Left ventricle myocardium inferior (tissue), 1 donor: ENCODE measurements at places on chromosomes 11 and 22. TPM values are rescaled to one million over a fixed set of nuclear protein-coding genes. Genes with fewer than 3 reads are reported as not detected.

Gene GDPD4
- total RNA-seq, result not detected

Gene GNG3
- not detected for total RNA-seq

Gene KBTBD3
- 13.8 TPM for total RNA-seq

Gene LIPT2
- total RNA-seq, result 0.96 TPM

Gene IFITM10
- 0.58 TPM for total RNA-seq

Gene C11orf87
- 0.14 TPM for total RNA-seq

Gene DRD2
- total RNA-seq, result not detected

Gene CATSPER1
- not detected for total RNA-seq

Gene HORMAD2
- total RNA-seq, result not detected

Gene MFRP
- not detected for total RNA-seq

Gene GGTLC3
- not detected for total RNA-seq

Gene OR56A3
- total RNA-seq, result not detected

Gene HBG1
- not detected for total RNA-seq

Gene STT3A
- 57.6 TPM for total RNA-seq
